ENCODE measurements at places on chromosomes 1 and 21.
A peak's percentile ranks its signal among the peaks of the same experiment; 100 is the strongest.

DNA sequence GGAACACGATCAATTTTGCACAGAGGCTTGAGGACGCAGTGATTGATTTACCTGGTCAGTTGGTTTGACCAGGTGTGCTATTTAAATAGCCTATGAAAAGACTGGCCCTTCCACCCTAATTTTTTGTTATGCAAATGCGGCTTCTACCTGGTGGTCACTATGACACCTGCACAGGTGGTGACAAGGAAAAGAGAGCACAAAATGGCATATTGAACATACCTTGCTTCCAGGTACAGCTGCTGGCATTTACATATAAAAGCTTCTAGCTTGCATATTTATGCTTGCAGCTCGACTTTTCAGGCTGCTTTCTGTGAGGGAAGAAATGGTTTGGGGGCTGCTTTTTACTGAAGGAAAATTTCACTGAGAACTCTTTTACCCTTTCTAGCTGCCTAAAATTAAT lies 15.3 kb upstream of the FMO4 start:
- no peak overlapping the region for H3K4me3 ChIP-seq
- H3K36me3 ChIP-seq = no peaks in the 10 kb centered on the region
- H3K27ac ChIP-seq = no peak overlapping the region

- H3K4me1 ChIP-seq = peaks cover 54% of the 10 kb centered on the region
- peak overlapping the region; percentile 93 for H3K27ac ChIP-seq
- no peaks in the 10 kb centered on the region for H3K27me3 ChIP-seq
- peak; percentile 82 for DNase-seq
These were observed 8.7 kb upstream of the UMODL1 start for GRCh38 chr21:42062236-42063022.

DNA sequence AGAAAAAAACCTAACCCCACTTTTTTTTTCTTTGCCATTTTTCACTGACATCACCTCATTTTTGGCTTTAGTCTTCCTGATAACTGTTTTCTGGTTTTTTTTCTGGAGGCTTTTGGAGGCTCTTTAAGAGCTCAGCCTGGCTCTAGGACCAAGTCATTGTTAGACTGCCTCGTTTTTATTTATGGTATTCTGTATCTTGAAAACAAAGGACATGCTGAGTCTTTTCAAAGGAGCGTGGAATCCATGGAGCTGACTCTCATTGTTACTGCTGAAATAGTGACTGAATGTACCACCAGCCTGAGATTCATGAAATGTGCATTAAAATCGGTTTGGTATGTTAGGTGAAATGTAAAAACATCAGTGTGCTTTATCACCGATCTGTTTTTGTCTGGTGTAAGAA lies 28.0 kb downstream of the RASAL2 start:
- H3K4me1 ChIP-seq = no peaks in the 10 kb centered on the region
- H3K27ac ChIP-seq = no peak overlapping the region
- H3K4me3 ChIP-seq = no peak overlapping the region
- no peaks in the 10 kb centered on the region for H3K27me3 ChIP-seq
- H3K36me3 ChIP-seq = no peaks in the 10 kb centered on the region
- no peak for DNase-seq

GRCh38 chr1:51032936-51033335 lies 62.9 kb downstream of the CDKN2C start:
- H3K27ac ChIP-seq = no peak overlapping the region
- H3K4me1 ChIP-seq = no peaks in the 10 kb centered on the region
- no peaks in the 10 kb centered on the region for H3K36me3 ChIP-seq
- DNase-seq = no peak
- H3K27me3 ChIP-seq = no peaks in the 10 kb centered on the region

DNA sequence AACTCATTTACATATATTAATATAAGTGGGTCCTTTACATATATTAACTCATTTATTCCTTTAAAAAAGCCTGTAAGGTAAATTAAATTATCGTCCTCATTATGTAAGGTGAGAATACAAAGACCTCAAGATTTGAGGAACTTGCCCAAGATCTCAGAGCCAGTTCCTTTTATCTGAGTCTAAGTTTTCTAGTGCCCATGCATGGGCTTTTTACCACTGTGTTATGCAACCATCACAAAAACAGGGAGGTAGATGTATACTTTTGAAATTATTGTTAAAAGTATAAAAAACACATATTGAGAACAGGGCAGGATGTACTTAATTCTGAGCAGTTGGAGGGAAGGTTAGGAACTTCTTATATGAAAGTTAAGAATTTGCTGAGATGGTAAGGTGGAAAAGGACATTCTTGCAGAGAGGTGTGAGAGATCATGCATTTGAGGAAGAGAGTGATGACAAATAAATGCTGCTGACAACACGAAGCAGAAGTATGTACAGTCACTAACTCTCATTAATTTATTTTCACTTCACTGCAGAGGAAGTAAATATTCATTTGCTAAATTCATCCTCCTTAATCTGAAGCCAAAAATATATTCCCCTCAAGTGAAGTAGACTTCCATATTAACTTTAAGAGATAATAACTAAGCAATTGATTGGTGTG lies 28.9 kb upstream of the LYPLAL1 start:
- H3K4me1 ChIP-seq = no peaks in the 10 kb centered on the region
- no peak for DNase-seq
- H3K27ac ChIP-seq = no peak overlapping the region
- no peaks in the 10 kb centered on the region for H3K36me3 ChIP-seq
- no peaks in the 10 kb centered on the region for H3K27me3 ChIP-seq
- H3K4me3 ChIP-seq = no peak overlapping the region

DNA sequence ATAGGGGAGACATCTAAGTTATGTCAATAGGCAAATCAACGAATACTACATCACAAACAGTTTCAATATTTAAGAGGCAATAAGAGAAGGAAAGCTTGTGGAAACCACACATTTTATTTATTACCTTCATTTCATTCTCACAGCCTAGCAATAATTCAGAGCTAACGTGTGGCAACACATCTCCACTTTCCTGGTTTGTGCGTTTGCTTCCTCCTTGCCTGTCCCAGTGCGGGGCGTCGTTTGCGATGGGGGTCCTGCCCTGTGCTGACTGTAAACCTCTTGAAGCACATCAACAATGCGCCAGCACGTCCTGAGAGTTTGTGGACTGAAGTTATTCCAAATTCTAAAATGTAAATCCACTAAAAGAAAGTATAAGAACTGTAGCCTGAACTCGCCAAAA lies 14.4 kb upstream of the VPS26C start:
- H3K27me3 ChIP-seq = no peaks in the 10 kb centered on the region
- H3K4me1 ChIP-seq = no peaks in the 10 kb centered on the region
- H3K4me3 ChIP-seq = no peak overlapping the region
- H3K27ac ChIP-seq = no peak overlapping the region
- H3K36me3 ChIP-seq = no peaks in the 10 kb centered on the region

- no peaks in the 10 kb centered on the region for H3K4me1 ChIP-seq
- no peak overlapping the region for H3K4me3 ChIP-seq
- DNase-seq = no peak
- H3K36me3 ChIP-seq = no peaks in the 10 kb centered on the region
- H3K27me3 ChIP-seq = peaks cover 4% of the 10 kb centered on the region
These were observed 35.5 kb downstream of the HSD3B1 start for GRCh38 chr1:119542492-119542946.

- H3K4me3 ChIP-seq = no peak overlapping the region
- no peaks in the 10 kb centered on the region for H3K36me3 ChIP-seq
- H3K27me3 ChIP-seq = no peaks in the 10 kb centered on the region
- DNase-seq = no peak
These were observed 105.1 kb downstream of the ITSN1 start for GRCh38 chr21:33747420-33747819.
